ENCODE measurements at places on chromosomes 1 and 21.

- no peak for DNase-seq
Observed at GRCh38 chr1:9451081-9451480, 88.2 kb upstream of the SLC25A33 start.

DNA sequence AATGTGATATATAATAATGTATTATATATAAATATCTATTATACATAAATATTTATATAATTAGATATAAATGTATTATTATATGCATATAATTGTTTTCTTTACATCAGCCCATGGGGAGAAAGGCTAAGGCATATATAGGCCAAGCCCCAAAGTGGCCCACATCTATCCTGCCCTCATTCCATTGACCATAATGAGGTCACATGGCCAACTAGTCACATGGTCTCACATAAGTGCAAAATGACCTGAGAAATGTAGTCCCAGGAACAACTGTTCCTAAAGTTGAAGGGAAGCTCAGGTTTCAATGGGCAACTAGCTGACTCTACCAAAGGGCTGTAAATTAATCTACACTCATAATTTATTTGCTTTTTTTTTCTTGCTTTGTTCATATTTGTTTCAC is 14.5 kb upstream of the CCDC185 start:
- DNase-seq: no peak

GRCh38 chr1:207913951-207914350 is 3.0 kb upstream of the CD34 start:
- no peak for DNase-seq

- DNase-seq: no peak
Observed at GRCh38 chr21:31526040-31526439, 133.5 kb upstream of the SOD1 start.

DNA sequence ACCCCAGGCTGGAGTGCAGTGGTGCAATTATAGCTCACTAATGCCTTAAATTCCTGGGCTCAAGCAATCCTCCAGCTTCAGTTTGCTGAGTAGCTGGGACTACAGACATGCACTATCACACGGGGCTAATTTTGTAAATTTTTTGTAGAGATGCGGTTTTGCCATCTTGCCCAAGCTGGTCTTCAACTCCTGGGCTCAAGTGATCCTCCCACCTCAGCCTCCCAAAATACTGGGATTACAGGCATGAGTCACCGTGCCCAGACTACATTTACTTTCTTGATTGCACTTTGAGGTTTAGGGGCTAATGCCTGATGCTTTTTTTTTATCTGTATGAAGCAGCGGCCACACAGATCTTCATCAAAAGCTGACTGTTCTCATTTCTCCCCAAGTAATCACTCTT is 124.6 kb downstream of the KIF26B start:
- DNase-seq: no peak

DNA sequence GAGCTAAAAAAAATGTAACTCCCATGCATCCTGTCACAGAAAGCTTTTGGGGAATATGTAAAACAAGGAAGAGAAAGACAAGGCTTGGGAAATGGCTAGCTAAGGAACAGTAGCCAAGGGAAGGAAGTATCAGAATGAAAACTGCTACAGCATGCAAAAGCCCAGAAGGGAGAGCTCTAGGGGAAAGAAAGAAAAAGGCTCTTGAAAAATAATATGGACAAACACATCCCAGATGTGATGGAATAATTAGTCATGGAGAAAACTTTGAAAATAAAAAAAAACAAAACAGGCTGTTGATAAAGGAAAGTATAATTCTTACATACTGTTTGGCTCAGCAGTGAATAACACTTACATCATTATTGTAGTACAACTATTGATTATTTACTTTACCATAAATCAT is 47.9 kb upstream of the VCAM1 start:
- DNase-seq: no peak

- no peak for DNase-seq
Observed at GRCh38 chr1:44519035-44519676, 114.1 kb downstream of the RNF220 start.

DNA sequence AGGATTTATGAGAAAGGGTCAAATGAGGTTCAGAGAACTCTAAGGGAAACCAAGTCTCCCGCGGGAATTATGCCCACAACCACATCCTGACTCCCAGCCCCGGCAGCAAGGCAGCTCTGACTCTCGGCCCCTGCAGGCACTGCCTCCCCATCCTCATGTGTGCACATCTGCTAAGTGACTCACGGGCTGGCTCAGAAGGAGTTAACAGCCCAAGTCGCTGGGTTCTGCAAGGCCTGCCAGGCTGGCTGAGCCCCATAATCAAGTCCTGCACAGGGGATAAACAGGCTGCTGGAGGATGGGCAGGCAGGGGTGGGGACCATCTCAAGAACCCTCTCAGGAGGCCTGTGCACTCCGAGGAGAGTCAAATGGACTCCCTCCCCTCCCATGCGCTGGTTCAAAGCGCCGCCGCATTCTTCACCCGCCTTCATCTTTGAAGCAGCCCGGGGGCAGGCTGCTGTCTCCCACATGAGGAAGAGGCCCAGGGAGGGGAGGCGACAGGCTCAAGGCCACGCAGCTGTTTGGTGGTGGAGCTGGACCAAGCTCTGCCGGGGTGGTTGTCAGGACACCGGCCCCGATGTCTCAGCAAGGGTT is 344.3 kb downstream of the MATN1 start:
- DNase-seq: no peak

GRCh38 chr1:61071205-61072130 is 10.9 kb upstream of the NFIA start:
- no peak for DNase-seq

GRCh38 chr21:21813289-21813688 is 815.1 kb downstream of the NCAM2 start:
- no peak for DNase-seq

DNA sequence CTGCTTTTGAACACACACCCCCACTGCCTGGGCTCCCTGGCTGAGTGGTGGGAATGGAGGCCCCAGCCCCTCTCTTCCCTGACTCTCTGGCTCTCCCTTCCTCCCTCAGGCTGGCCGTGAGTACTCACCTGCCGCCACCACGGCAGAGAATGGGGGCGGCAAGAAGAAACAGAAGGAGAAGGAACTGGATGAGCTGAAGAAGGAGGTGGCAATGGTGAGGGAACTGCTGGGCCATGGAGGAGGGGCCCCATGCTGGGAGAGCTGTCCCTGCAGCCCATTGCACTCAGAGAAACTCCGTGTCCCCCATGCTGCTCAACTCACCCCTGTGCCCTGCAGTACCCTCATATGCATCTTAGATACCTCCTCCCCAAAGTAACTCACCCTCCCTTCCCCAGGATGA is 5.2 kb downstream of the ATP1A2 start:
- no peak for DNase-seq

DNA sequence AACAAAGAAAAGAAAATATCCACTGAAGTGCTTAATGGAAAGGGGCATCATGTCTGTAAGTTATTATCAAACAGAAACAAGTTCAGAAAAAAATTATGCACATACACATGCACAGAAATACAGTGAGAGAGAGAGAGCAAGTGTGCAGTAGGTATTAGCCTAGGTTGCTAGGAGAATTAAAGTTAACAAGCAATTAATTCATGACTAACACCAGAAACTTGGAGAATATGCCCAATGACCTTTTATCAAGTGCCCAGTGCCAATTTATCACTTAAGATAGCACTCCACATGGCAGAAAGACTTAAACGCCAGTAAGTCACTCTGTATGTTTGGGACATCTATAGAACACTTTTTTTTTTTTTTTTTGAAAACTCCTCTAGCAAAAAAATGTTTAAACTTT is 56.2 kb upstream of the SLC16A1 start:
- DNase-seq: no peak

GRCh38 chr1:8169364-8170058 is 143.4 kb upstream of the ERRFI1 start:
- DNase-seq: no peak

GRCh38 chr1:40053138-40053887 is 12.8 kb downstream of the CAP1 start:
- no peak for DNase-seq

DNA sequence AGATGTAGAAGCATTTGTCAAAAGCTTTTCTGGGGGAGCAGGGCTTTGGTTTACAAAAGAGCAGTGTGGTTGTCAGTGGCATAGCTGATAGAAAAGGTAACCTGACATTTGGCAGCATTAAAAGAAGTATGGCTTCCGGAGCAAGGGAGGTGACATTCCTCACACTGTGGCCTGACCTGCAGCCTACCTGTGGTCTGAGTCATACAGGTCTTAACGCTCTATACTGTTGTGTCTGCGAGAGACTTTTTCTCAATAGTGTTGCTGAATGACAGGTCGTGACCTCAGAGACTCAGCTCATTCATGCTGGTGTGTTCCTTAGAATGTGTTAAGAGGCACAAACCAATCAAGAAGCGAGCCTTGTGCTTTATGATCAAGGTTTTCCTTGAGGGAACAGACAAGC is 19.3 kb downstream of the PHGDH start:
- DNase-seq: no peak

- no peak for DNase-seq
Observed at GRCh38 chr1:41743366-41743765, 175.4 kb downstream of the HIVEP3 start.

DNA sequence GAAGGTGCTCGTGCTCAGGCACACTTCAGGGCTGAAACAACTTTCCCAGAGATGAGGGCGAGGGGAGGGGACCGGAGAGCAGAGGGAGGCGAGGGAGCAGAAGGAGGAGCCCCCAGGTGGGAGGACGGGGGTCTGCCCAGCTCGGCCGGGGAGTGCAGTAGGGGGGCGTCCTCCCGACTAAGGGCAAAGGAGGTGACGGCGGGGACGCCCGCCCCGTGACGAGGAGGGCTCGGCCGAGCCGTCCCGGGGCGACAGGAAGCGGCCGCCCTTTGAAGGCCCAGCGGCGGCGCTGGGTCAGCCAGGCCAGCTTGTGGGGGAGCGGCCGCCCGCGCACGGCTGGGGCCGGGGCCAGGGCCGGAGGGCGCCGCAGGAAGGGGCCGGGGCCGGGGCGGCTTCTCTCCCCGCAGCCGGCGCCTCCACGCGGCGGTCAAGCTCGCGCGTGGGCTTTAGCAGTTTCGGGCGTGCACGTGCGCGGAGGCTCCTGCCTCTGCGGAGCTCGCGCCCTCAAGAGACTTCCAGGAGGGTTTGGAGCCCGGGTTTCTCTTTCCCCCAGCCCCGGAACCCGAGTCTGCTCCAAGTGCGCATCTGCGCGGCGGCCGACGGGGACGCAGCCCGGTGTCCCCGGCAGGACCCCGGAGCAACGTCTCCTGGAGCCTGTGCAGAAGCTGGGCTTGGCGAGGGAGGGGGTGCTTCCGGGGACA is 100.8 kb upstream of the SLC45A1 start:
- peak; percentile 3 for DNase-seq

- DNase-seq: no peak
Observed at GRCh38 chr21:29678626-29679025, 261.2 kb downstream of the GRIK1 start.

DNA sequence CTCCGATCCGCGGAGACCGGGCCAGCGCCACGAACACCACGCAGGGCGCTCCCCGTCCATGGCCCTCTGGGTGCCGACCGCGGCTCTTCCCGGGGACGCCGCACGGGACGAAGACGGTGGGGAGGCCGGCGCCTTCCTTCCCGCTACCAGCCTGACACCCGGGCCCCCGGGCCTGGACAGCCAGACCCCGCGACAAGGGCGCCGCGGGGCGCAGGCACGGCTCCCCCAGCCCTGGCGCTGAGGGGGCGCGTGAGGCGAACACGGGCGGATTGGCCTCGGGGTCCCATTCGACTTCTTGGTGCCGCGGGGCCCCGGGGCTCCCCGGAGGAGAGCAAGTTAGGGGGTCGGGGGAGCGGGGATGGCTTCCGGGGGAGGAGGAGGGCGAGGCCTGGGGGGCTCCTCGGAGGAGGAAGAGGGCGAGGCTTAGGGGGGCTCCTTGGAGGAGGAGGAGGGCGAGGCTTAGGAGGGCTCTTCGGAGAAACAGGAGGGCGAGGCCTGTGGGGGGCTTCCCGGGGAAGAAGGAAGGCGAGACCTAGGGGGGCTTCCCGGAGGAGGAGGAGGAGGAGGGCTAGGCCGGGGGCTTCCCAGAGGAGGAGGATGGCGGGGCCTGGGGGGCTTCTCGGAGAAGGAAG is 537 bp upstream of the KLHL17 start:
- no peak for DNase-seq

- DNase-seq: no peak
Observed at GRCh38 chr1:41225495-41225894, 16.6 kb downstream of the SCMH1 start.

GRCh38 chr1:175172503-175172902 is 20.1 kb downstream of the KIAA0040 start:
- no peak for DNase-seq

GRCh38 chr1:54795841-54796468 is 5.2 kb downstream of the TTC22 start:
- DNase-seq: no peak

- no peak for DNase-seq
Observed at GRCh38 chr1:172903581-172904220, 147.0 kb downstream of the TNFSF18 start.

- DNase-seq: no peak
Observed at GRCh38 chr1:64043976-64044375, 159.4 kb upstream of the UBE2U start.

GRCh38 chr21:16022921-16023320 is 293.1 kb downstream of the USP25 start:
- no peak for DNase-seq

DNA sequence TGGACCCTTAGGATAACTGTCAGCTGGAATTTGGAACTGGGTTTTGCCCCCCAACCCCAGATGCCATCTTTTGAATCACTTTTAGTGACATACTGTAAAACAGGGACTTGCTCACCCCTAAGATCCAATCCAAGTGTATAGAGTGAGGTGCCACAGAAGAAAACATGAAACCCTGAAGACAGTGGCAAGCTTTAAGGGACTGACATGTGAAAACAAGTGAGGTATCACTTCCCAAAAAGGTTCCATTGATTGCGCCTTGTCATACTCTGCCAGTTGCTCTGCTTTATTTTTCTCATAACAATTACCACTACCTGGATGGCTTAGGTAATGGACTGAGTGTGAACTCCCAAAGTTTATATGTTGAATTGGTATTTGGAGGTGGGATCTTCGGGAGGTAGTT is 115.6 kb downstream of the CSMD2 start:
- DNase-seq: no peak

- DNase-seq: no peak
Observed at GRCh38 chr1:3003941-3004270, 17.4 kb upstream of the ACTRT2 start.

DNA sequence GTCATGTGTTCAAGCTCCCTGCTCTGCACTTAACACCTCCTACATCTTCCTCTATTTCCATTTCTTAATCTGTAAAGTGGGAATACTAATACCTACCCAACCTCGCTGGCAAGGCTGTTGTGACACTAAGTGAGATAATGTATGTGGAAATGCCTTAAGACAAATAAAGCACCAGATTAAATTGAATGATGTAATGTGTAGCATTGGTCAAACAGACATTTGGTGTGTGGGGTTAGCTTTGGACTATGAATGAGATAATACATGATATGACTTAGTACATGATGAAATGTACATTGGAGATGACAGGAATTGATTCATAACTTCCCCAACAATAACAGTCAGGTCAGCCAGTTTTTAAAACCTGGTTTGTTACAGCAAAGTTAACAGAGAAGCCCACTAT is 5.2 kb downstream of the AMPD1 start:
- DNase-seq: no peak

DNA sequence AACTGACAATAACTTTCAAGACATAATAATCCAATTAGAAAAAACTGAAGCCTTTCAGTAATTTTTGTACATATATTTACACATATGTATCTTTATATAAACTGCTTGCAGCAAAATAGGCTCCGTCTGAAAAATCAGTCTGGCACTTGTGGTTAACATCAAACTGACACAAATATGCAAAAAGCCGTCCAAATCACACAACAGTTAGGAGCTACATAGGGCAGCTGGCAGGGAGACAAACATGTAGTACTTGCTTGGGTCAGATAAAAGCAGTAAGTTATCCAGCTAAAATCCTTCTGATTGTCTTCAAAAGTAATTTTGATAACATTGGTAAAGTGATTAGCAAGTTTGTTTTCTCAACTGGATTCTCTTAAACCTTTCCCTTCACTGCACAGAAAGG is 14.7 kb upstream of the GUCA2A start:
- DNase-seq: no peak

All from stimulated activated CD4-positive, alpha-beta T cell treated with anti-CD3 and anti-CD28 coated beads, Interleukin-15, amount 100 ng/mL, for 1 hour (primary cell).